ENCODE measurements at places on chromosomes 3 and 15.
A peak's percentile ranks its signal among the peaks of the same experiment; 100 is the strongest.

DNA sequence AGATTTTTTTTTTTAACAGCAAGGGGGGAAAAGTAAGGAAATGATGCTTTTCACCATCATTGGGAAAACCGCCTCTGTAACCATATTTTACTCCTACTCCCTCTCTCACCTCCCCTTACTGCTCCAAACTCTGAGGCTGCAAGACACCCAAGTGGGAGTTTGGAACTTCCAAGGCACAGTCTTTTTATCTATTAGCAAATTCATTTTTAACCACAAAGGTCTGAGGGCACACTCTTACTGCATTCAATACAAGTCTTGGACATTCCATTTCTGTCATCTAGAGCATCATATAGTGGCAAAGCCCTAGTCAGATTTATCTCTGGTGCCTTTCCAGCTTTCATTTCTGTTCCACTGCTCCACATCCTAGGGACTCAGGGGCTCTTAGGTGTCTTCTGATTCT lies 13.2 kb downstream of the FAM162A start:
- DNase-seq, result no peak

DNA sequence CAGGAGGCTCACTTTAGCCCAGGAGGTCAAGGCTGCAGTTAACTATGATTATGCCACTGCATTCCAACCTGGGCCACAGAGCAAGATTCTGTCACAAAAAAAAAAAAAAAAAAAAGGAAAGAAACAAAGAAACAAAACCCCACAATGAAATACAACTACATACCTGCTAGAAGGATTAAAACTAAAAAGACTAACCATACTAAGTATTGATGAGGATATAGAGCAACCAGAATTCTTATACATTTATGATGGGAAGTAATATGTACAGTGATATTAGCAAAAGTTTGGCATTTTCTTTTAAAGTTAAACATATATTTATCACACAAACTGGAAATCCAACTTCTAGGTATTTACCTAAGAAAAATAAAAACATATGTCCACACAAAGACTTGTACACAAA lies 40.2 kb upstream of the FOXB1 start:
- no peak for DNase-seq

DNA sequence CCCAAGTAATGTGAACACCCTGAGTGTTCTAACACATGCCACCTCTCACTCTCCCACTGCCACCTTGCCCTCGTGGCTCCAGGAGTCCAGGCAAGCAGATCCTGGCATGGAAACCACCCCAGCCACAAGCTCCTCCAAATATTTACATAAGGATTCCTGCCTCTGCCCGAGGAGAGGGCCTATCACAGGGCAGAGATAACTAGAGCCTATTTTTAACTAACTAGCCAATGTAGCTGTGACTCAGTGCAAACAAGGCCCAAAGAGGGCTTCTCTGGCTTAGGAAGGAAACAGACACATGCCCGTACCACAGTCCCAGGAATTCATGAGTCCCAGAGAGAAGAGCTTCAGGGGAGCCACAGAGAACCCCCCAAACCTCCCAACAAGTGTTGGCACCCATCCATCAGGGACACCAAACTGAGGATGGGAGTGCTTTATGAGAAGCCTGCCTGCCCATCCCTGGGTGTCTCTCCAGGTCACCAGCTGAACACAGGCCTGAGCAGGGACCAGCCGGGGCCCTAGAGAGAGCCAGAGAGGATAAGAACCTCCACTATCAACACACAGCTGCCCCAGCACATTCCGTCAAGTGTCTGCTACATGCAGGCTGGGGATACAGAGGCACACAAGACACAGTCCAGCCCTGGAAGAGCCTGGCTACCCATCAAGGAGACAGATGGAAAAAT lies 9.2 kb downstream of the FYCO1 start:
- peak; percentile 86 for DNase-seq

DNA sequence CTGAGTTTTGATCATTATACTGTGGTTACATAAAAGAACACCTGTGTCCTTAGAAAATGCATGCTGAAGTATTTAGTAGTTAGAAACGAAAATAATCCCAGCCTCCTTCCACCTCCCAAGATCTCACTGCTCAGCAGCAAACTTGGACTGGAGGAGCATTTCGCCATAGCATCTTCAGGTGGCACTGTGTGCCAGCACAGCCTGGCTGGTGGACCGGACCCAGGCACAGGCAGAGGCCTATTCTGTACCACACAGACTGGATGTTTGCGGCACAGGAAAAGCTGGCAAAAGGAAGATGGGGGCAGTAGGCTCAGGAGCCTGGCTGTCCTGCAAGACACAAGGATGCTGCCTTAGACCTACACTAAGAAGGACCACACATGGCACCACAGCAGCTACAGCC lies 10.2 kb downstream of the STIMATE start:
- no peak for DNase-seq

- DNase-seq, result no peak
These were observed 454.6 kb upstream of the ARPP21 start for GRCh38 chr3:35184775-35185174.

GRCh38 chr3:8848696-8849131 lies 79.3 kb upstream of the OXTR start:
- no peak for DNase-seq

DNA sequence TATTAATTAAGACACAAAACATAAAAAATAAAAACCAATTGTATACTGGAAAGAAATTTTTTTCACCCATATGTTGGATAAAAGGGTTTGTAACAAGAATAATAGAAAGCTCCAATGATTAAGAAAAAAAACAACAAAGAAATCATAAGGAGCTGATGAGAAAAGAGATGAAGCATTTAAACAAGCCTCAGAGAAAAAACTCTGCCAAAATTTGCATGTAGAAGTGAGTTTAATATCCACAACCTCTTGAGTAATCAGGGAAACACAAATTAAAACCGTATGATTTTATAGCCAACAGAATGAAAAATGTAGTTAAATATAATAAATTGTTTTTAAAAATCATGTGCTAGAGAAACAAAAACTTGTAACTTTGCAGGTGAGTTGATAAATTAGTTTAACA lies 192.9 kb downstream of the BCHE start:
- DNase-seq, result no peak

- peak; percentile 33 for DNase-seq
These were observed 102.5 kb upstream of the TJP1 start for GRCh38 chr15:29924750-29925149.

GRCh38 chr3:170355738-170356595 lies 1.5 kb upstream of the SKIL start:
- no peak for DNase-seq

GRCh38 chr3:15899388-15899787 lies 101.6 kb upstream of the ANKRD28 start:
- no peak for DNase-seq

DNA sequence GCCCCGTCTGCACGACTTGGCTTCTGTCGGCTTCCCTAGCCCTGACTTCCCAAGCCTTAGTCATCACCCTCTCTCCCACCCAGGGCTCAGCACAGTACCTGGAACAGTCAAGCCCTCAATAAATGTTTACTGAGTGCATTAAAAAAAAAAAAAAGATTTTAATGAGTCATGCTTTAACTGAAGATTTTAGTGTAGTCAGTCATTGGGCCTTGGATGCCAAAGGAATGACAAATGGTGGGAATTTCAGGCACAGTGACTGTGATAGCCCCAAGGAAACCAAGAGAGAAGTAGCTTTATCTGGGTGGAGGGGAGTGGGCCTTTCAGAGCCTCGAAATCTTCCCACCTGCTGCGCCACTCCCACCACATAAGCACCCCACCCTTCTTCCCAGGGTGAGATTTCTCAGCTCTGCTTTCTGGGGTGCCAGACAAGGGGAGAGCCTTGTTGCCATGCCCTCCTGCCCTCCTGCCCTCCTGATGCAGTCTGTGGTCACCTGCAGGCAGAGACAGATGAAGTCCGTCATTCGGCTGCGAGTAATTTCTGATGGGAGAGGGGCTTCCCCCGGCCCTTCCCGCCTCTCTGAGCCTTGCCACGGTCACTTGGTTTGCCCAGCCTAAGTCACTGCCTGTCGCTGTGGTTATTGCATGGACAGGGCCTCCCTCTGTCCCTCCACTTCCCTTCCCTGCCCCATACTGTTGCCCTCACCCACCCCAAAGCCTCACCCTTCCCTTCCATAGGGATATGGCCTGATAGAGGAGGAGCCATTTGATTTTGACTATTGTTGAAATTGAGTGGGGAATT lies 41.8 kb downstream of the SMAD3 start:
- no peak for DNase-seq

DNA sequence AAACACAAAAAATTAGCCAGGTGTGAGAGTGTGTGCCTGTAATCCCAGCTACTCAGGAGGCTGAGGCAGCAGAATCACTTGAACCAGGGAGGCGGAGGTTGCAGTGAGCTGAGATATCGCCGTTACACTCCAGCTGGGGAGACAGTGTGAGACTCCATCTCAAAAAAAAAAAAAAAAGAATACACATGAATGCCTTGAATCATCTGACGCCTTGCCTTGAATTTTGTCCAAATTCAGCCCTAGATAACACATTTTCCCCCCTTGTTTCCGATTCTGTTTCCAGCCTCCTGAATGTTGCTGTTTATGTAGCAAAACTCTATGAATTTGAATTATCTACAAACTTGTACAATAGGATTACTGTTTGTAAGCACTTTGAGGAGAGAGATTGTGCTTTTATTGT lies 98.7 kb upstream of the ARL6 start:
- no peak for DNase-seq

- no peak for DNase-seq
These were observed 19.9 kb downstream of the COL8A1 start for GRCh38 chr3:99658274-99658673.

DNA sequence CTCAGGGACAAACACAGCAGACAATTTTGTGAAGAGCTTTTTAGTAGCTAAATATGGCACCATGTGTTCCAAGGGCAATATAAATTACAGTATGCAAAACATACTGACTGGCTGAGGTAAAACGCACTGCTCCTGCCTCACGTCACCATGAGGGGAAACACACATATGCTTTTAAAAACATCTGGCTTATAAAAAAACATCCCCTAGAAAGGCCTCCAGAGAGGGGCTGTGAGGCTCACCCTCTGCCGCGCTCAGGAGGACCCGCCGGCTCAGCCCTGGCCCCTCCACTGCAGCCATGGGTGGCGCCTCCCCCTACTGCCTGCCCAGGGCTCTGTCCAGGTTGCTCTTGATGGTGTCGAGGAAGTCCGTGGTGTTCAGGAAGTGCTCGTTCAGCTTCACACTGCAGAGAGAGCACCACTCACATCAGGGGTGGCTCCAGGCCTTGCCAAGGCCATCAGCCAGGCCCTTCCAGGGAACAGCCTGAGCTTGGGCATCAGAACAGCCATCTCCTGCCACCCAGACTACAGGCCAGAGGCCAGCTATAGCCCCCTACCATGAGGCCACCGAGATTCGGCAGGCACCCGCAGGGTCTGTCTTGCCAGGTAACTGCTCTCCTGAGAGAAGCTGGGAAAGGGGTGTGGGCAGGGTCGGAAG lies 18.2 kb downstream of the IDH2 start:
- no peak for DNase-seq

- no peak for DNase-seq
These were observed 30.4 kb downstream of the ATG3 start for GRCh38 chr3:112531358-112531781.

DNA sequence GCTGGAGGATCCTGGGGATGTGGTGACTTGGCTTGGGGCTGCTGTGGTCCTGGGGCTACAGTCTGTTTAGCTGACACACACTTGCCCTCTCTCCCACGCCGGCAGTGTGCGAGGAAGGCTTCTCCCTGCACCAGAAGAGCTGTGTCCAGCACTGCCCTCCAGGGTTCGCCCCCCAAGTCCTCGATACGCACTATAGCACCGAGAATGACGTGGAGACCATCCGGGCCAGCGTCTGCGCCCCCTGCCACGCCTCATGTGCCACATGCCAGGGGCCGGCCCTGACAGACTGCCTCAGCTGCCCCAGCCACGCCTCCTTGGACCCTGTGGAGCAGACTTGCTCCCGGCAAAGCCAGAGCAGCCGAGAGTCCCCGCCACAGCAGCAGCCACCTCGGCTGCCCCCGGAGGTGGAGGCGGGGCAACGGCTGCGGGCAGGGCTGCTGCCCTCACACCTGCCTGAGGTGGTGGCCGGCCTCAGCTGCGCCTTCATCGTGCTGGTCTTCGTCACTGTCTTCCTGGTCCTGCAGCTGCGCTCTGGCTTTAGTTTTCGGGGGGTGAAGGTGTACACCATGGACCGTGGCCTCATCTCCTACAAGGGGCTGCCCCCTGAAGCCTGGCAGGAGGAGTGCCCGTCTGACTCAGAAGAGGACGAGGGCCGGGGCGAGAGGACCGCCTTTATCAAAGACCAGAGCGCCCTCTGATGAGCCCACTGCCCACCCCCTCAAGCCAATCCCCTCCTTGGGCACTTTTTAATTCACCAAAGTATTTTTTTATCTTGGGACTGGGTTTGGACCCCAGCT lies 2.9 kb upstream of the FES start:
- DNase-seq, result no peak

GRCh38 chr15:63379492-63380150 lies 2.0 kb downstream of the CA12 start:
- no peak for DNase-seq

GRCh38 chr15:90790561-90790960 lies 73.4 kb downstream of the BLM start:
- no peak for DNase-seq

DNA sequence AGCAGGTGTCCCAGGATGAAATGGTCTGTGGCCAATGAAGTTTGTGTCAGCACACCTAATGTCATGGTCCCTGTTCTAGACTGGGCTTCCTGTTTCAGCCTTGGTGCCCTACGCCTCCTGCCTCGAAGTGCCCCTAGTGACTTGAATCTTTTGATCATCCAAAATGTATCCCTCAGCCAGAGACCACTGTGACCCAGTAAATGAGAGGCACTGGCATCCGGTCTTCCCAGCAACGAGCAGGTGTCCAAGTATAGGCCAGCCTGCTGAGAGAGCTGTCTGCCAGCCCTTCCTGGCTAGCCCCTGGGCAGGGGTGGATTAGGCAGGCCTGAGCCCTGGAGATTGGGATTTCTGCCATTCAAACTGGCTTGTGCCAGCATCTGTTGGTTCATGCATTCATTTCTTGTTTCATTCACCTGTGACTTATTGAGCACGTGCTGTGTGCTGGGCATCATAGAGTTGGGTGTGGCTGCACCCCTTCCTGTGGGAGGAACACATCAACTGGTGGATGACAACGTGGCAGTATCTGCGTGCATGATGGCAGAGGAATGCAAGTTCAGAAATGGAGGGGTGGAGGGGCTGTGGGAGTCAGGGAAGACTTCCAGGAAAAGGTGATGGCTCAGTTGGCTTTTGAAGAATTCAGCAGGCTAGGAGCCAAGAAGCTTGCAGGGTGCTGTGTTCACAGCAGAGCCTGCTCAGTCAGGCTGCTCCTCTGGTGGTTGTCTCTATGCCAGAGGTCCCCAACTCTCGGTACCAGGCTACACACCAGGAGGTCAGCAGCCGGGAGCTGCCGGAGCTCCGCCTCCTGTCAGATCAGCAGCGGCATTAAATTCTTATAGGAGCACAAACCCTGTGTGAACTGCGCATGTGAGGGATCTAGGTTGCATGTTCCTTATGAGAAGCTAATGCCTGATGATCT lies 21.6 kb downstream of the ESYT3 start:
- no peak for DNase-seq

GRCh38 chr3:189308608-189309007 lies 136.8 kb downstream of the TPRG1 start:
- no peak for DNase-seq
